ENCODE measurements at places on chromosomes 16 and 17.

DNA sequence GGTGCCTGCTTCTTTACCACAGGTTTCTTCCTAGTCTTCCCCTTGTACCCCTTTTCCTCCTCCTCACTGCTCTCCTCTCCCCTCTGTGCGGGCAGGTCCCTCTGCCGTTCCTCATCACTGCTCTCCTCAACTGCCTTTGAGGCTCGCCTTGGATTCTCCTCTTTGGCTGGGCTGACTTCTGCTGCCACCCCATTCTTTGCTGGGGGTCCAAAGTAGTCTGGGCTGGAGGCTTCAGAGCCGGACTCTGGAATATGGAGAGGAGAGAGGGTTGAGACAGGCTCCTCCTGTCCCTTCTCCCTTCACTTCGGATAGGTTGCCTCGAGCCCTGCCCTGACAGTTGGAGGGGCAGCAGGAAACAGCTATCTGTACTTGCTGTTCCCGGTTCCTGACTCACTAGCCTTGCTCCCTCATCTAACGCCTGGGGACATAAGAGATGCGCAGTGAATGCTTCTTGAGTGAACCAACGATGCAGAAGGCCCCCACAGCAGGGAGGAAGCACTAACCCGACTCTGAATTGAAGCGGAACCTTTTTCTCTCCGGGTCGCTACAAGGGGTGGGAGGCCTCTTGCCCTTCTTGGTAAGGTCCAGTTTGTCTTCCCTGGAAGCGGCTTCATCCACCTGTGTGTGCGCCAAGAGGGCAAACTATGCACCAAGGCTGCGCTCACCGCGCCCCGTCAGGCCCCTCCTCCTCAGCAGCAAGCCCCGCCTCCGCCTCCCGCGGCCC, 655 bp downstream of the HIRIP3 start:
- no peak for DNase-seq

DNA sequence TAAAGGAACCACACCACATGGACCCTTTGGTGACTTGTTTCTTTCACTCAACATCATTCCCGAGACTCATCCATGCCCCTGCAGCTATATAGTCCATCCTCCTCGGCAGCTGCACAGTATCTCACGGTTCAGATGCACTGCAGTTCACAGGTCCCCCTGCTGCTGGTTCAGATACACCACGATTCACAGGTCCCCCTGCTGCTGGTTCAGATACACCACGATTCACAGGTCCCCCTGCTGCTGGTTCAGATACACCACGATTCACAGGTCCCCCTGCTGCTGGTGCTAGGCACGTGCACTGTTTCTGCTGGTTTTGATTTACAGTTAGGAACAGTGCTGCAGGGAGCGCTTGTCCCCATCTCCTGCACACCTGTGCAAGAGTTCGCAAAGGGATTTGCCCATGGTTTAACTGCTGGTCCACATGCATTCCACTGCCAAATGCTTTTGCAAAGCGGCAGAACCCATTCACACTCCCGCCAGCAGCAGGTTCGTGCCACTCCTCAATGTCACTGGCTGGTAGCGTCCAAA, 3.8 kb downstream of the HSDL1 start:
- DNase-seq = no peak

- DNase-seq = no peak
These were observed 23.5 kb downstream of the SMTNL2 start for GRCh38 chr17:4607773-4608187.

GRCh38 chr16:84379709-84380362, 11.5 kb downstream of the ATP2C2 start:
- no peak for DNase-seq

Measured in iPS DF 19.7 (cell line).